Dorsolateral prefrontal cortex (tissue), 122 donors: ENCODE measurements at places on chromosomes 12 and 14. TPM values are rescaled to one million over a fixed set of nuclear protein-coding genes. Genes with fewer than 3 reads are reported as not detected.

Gene PSMD9
- 30.5 TPM for total RNA-seq

DNA sequence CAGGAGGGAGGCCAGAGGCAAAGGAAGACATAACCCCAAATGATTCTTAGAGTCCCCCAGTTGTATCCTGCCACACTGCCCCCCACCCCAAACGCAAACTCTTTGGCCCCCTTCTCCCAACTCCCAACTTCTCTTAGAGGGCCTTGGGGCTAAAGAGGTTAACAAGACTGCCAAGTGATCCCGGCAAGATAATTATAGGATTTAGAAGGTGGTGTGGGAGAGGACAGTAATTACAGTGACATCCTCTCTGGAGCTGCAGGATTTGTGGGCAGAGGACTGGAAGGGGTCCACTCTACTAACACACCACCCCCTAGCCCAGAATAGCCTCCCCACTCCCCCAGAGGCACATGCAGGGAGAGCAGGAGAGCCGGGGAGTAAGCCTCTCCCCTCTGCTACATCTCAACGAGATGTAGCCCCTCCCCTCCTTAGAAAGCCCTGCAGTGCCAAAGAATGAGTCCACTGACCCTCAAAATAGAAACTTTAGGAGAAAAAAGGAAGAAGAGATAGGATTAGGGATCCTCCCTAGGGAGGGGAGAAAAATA lies 5.3 kb upstream of the GDF11 start:
- no peak for DNase-seq

GRCh38 chr12:97093187-97093683 lies 186.2 kb downstream of the NEDD1 start:
- DNase-seq, result no peak

DNA sequence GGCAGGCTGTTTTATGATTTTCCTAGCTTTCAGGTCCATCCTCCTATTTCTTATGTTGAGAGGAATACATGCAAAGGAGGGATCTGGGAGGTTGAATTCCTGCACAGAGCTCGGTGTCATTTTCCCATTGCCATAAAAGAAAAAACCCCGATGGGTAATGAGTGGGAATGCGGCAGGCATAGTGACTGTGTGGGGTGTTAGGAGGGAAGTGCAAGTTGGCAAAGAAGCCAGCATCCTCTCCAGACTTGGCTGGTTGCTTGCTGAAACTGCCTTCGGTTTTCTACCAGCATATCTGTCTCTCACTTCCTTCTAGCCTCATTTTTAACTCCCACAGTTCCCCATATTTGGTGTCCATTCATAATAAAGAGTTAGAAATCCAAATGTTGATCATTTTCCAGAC lies 1046.1 kb downstream of the SLC6A15 start:
- no peak for DNase-seq

DNA sequence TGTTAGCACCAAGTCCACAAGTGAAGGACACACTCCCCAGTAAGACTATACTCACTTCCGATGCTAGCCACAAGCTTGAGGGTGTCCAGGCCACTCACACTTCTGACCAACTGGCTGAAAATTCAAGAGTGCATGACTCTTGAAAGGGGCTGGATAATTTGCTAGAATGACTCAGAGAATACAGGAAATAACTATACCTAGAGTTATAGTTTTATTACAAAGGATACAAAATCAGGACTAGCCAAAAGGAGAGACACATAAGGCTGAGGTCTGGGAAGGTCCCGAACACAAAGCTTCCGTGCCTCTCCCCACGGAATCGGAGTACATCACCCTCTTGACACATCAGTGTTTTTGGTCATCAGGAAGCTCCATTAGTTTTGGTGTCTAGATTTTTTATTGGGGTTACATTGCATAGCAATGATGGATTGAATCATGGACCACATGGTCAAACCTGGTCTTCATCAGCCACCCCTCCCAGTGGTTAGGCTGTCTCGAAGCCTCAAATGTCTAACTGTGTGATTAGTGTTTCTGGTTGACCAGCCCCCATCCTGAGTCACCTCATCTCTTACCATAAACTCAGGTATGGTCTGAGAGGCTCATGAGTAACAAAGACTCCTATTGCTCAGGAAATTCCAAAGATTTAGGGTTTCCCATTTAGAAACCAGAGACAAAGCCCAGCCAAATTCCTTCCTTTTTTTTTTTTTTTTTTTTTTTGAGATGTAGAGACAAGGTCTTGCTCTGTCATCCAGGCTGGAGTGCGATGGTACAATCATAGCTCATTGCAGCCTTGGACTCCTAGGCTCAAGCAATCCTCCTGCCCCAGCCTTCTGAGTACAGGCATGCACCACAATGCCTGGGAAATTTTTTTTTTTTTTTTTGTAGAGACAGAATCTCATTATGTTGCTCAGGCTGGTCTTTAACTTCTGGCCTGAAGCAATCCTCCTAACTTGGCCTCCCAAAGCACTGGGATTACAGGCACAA lies 472.0 kb upstream of the TBX3 start:
- no peak for DNase-seq

GRCh38 chr14:83342590-83342989 lies 1808.9 kb upstream of the SEL1L start:
- DNase-seq, result no peak

DNA sequence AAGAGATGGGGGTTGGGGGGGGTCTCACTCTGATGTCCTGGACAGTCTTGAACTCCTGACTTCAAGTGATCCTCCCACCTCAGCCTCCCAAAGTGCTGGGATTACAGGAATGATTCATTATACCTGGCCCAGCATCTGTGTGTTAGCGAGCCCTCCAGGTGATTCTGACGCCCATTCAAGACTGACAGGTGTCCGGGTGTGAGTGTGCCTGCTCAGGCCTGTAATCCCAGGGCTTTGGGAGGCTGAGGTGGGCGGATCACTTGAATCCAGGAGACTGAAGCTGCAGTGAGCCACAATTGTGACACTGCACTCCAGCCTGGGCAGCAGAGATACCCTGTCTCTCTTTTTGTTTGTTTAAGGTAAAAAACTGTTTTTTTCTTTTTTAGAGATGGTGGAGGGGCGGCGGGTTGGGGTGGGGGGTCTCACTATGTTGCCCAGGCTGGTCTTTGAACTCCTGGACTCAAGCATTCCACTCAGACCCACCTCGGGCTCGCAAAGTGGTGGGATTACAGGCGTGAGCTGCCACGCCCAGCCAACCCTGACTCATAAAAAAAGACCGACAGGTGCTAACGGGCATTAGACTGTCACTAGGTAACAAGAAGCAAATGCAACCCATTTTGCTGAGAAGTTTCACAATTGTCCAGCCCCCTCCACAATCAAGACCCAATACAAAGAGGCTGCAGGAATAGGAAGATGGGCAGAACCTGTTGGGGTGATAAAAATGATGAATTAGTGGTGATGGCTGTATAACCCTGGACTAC lies 4.7 kb downstream of the VSIG10 start:
- DNase-seq, result no peak

Gene ERBB3
- 111 TPM for total RNA-seq

Gene PELI2
- total RNA-seq, result 7.9 TPM

DNA sequence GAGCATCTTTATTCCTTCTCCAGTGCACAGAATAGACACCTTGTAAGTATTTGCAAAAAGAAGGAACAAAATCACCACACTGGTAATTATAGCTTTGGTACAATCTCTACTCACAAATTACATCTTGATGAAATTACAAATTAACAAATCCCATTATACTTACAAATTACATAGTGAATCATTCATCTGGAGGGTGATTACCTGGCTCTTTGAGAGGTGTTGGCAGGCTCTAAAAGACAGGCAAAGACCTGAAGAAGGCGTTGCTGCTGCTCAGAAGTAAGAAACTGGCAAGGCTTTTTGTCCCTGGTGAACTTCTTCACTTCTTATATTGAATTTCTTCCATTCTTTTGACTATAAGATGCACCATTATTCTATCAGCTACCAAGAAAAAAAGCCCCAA lies 21.7 kb upstream of the LMNTD1 start:
- DNase-seq, result no peak

Gene FGF6
- total RNA-seq, result not detected

Gene KRT72
- total RNA-seq, result not detected

GRCh38 chr12:121804417-121805111 lies 755 bp downstream of the SETD1B start:
- no peak for DNase-seq

DNA sequence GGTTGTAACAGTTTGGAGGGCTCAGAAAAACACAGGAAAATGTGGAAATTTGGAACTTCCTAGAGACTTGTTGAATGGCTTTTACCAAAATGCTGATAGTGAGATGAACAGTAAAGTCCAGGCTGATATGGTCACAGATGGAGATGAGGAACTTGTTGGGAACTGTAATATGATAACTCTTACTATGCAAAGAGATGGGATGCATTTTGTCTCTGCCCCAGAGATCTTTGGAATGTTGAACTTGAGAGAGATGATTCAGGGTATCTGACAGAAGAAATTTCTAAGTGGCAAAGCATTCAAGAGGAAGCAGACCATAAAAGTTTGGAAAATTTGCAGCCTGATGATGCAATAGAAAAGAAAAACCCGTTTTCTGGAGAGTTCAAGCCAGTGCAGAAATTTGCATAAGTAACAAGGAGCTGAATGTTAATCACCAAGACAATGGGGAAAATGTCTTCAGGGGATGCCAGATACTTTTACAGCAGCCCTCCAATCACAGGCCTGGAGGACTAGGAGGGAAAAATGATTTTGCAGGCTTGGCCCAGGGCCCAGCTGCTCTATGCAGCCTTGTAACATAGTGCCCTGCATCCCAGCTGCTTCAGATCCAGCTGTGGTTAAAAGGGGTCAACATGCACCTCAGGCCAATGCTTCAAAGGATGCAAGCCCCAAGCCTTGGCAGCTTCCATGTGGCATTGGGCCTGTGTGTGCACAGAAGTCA lies 572.7 kb upstream of the ATP2B1 start:
- DNase-seq, result no peak

GRCh38 chr14:103520657-103521437 lies 1.8 kb downstream of the CKB start:
- peak; percentile 74 for DNase-seq

Gene C12orf50
- 0.35 TPM for total RNA-seq

- no peak for DNase-seq
Measured at GRCh38 chr12:104064842-104065427, 604 bp downstream of the HCFC2 start.

GRCh38 chr12:45051572-45052125 lies 750 bp upstream of the DBX2 start:
- no peak for DNase-seq

Gene TRHDE
- total RNA-seq, result 28.6 TPM

- DNase-seq, result peak; percentile 55
Measured at GRCh38 chr12:143964-144649, 69.8 kb downstream of the SLC6A12 start.

DNA sequence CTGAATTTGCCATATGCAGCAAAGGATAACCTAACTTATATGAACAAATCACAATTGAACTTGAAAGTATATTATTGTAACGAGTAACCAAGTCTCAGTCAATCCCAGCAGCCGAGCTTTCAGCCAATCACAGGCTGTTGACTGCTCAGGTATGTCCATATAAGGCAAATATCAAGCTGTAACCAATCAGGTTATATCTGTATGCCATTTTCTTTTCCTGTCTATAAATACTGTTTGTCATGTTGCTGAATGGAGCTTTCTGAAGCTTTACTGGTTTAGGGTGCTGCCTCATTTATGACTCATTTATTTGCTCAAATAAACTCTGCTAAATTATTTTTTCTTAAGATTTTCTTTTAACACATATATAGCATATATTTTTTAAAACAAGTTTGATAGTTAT lies 1059.5 kb downstream of the GALC start:
- no peak for DNase-seq

GRCh38 chr12:52216100-52216499 lies 16.9 kb upstream of the KRT7 start:
- DNase-seq, result peak; percentile 9

Gene CDH24
- 9.0 TPM for total RNA-seq

- DNase-seq, result no peak
Measured at GRCh38 chr12:104598342-104599271, 141.9 kb downstream of the CHST11 start.

DNA sequence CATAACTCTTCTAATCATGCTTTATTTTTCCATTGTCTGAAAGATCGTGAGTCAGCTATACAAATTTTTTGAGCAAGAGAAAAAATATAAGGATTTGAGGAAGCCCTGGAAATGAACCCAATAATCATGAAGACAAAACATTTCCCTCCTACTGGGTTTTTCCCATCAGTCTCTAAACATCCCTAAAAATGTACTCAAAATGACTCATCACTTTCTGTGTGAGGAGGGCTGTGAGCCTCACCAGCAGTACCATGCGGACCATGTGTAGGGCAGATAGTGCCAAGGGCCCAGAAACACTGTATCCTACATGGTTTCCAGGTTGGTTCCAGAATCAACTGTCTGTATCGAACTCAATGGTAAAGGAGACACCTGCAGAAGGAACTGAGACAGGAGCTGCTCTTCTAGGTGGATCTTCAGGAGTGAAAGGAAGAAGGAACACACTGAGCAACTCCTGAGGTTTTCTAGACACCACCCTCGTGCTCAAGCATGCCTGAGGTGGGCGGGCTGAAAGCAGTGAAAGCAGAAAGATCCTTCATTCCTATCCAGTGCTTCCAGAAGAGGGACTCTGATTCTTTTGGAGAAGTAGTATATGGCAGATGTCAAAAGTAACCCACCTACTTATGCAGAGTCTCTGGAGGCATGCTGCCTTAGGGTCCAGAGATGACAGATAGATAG lies 48.6 kb upstream of the RHOJ start:
- DNase-seq, result no peak

DNA sequence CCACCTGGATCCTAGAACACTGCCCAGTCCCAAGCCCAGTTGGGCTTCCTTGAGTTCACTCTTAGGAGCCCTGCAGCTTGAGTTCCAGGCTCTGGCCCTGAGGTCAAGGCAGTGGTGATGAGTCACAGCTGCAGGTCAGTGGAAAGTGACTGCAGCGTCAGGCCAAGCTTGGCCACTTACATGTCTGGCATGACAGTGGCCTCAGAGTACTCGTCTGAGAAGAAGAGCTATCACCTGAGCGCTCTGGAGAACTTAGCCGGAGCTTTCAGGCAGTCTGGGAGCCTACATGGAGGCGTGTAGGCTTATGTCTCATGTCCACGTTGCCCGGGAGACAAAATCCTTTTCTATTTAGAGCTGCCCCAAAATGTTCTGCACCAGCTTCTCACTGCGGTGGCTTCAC lies 75.6 kb downstream of the ARL6IP4 start:
- no peak for DNase-seq

- no peak for DNase-seq
Measured at GRCh38 chr12:15732341-15733061, 56.7 kb downstream of the EPS8 start.

DNA sequence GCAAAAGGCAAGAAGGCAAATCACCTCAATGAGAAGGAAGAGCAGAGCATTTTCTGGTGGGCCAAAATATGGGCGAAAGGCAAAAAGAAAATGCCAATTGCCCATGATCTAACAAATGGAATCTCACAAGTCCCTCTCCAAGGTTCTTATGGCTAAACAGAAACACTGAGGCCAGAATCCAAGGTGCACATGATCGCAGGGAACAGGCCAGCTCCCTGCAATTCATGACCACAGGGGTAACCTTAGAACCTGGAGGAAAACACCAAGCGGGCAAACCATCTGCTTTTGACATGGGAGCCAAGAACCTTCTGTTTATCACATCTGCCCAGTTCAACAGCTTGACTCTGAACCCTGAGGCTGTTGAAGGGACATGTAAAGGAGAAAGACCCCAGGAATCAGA lies 60.0 kb downstream of the NT5DC3 start:
- no peak for DNase-seq
